ENCODE measurements at places on chromosomes 5 and 9. TPM values are rescaled to one million over a fixed set of nuclear protein-coding genes. Genes with fewer than 3 reads are reported as not detected.
A peak's percentile ranks its signal among the peaks of the same experiment; 100 is the strongest.

The EIF4E1B gene
- not detected for total RNA-seq

The SLC45A2 gene
- total RNA-seq: not detected

The GPR150 gene
- total RNA-seq: 0.45 TPM

The SLC46A2 gene
- not detected for total RNA-seq

The ABO gene
- total RNA-seq: not detected

The PCDH12 gene
- 0.61 TPM for total RNA-seq

The LECT2 gene
- not detected for total RNA-seq

The UBE2QL1 gene
- not detected for total RNA-seq

The PCDHGB3 gene
- total RNA-seq: 0.16 TPM

The SPOCK1 gene
- total RNA-seq: not detected

The ADRB2 gene
- total RNA-seq: 0.98 TPM

GRCh38 chr5:92409134-92409533, 1026.0 kb upstream of the ARRDC3 start:
- H3K27me3 ChIP-seq: no peaks in the 10 kb centered on the region
- H3K4me1 ChIP-seq: no peaks in the 10 kb centered on the region
- no peak overlapping the region for H3K4me3 ChIP-seq
- H3K27ac ChIP-seq: no peak overlapping the region
- no peak for DNase-seq

DNA sequence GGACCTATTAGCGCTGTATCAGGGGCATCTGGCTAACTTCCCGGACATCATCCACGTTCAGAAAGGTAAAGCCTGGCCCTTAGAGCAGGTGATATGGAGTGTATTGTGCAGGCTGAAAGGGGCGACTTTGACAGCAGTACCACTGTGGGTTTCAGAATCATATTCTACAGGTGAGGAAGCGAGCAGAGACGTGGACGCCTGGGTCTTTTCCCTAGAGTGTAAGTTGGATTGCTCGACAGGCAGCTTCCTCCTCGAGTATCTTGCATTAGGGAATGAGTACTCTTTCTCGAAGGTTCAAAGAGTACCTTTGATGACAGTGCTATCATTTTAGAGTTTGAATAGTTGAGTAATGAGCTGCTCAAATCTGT, 1.9 kb downstream of the SNX18 start:
- H3K27me3 ChIP-seq: no peaks in the 10 kb centered on the region
- peak overlapping the region; percentile 69 for H3K27ac ChIP-seq
- peaks cover 8% of the 10 kb centered on the region for H3K36me3 ChIP-seq

DNA sequence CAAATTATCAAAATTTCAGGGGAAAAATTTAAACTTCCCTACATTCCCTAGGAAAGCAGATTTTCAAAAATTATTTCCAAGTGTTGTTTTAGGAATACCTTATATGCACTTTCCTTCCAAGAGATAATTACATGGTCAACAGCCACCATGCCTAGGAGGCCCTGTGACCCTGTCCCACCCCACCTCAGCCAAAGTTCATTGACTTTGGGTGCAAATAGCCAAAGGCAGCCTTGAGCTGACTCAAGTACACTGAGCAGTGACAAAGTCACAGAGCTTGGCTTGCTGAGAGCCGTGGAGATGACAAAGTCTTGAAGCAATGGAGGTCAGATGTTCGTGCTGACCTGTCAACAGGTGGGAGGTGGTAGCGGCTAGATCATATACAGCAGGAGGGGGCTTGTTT, 24.3 kb upstream of the FBP1 start:
- peaks cover 2% of the 10 kb centered on the region for H3K27me3 ChIP-seq
- no peak for DNase-seq
- H3K36me3 ChIP-seq: no peaks in the 10 kb centered on the region
- no peak overlapping the region for H3K27ac ChIP-seq
- H3K4me3 ChIP-seq: no peak overlapping the region
- H3K4me1 ChIP-seq: no peaks in the 10 kb centered on the region

DNA sequence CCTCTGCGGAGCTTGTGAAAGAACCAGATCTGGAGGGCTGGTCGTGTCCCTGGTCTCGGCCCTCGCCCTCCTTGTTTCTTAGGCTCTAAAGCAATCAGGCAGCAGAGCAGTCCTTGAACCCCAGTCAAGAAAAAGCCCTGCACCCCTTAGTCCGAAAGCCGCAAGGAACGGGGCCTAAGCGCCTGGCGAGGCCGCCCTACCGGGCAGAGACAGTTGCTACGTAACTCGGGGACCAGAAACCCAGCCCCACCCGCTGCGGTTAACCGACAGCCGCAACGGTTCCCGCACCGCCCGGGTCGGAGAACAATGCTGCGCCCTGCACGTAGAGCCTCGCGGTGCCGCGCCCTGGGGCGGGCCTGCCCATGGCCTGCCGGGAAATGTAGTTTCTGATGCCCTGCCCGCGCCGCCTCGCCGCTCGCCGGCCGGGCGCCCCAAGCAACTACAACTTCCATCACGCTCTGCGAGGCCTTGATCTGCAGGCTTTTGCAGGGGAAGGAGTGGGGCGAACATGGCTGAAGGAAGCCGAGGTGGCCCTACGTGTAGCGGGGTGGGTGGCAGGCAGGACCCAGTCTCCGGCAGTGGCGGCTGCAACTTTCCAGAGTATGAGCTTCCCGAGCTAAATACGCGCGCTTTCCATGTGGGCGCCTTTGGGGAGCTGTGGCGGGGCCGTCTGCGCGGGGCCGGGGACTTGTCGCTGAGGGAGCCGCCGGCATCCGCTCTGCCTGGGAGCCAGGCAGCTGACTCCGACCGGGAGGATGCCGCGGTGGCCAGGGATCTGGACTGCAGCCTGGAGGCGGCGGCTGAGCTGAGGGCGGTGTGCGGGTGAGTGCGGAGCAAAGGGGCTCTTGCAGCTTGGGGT, at the start of gene SNAPC3:
Gene SNAPC3 (plus strand): TSS at position 505 of the 859 bp plus-strand sequence. CDS start 4 bp downstream, at position 509.
- peak within 1 kb of the TSS; percentile 89 for H3K27ac ChIP-seq
- H3K4me3 ChIP-seq: peak within 1 kb of the TSS; percentile 95
- no peaks in the 10 kb centered on the region for H3K27me3 ChIP-seq

- no peak overlapping the region for H3K4me3 ChIP-seq
- H3K27me3 ChIP-seq: no peaks in the 10 kb centered on the region
- no peak for DNase-seq
- no peak overlapping the region for H3K27ac ChIP-seq
- H3K4me1 ChIP-seq: no peaks in the 10 kb centered on the region
Measured at GRCh38 chr9:34145165-34145564, 18.7 kb upstream of the DCAF12 start.

- H3K27ac ChIP-seq: no peak overlapping the region
- no peaks in the 10 kb centered on the region for H3K27me3 ChIP-seq
- H3K36me3 ChIP-seq: no peaks in the 10 kb centered on the region
- H3K4me3 ChIP-seq: no peak overlapping the region
Measured at GRCh38 chr5:50646591-50646990, 19.8 kb upstream of the PARP8 start.

- no peak overlapping the region for H3K27ac ChIP-seq
- H3K36me3 ChIP-seq: no peaks in the 10 kb centered on the region
- H3K27me3 ChIP-seq: peaks cover 8% of the 10 kb centered on the region
- no peak for DNase-seq
- no peaks in the 10 kb centered on the region for H3K4me1 ChIP-seq
Measured at GRCh38 chr5:107704681-107705401, 34.1 kb upstream of the EFNA5 start.

DNA sequence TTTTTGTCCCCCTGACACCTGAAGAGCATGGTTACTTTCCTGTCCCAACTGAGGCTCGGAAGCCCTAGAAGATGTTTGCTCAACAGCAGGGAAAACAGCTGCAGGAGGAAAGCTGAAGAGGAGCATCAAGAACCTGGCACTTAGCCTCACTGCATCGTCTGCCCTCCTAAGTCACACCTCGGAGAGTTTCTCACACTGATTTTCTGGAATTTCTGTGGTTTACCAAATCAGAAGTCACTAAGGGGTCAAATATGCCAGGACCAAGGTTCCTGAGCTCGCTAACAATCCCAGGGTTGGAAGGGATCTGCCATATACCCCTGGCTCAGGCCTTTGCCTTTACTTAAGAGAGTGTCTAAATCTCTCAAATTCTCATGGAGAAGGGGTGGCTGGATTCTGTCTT, 5.3 kb downstream of the IL12B start:
- H3K27me3 ChIP-seq: peaks cover 5% of the 10 kb centered on the region
- H3K4me3 ChIP-seq: no peak overlapping the region
- no peak overlapping the region for H3K27ac ChIP-seq
- no peak for DNase-seq
- H3K36me3 ChIP-seq: no peaks in the 10 kb centered on the region
- H3K4me1 ChIP-seq: no peaks in the 10 kb centered on the region

- no peak overlapping the region for H3K4me3 ChIP-seq
- H3K4me1 ChIP-seq: no peaks in the 10 kb centered on the region
- H3K27me3 ChIP-seq: peaks cover 9% of the 10 kb centered on the region
- H3K36me3 ChIP-seq: no peaks in the 10 kb centered on the region
- DNase-seq: no peak
Measured at GRCh38 chr5:133478199-133478985, 133.9 kb downstream of the FSTL4 start.

GRCh38 chr9:102796244-102796643, 198.9 kb upstream of the CYLC2 start:
- no peak overlapping the region for H3K27ac ChIP-seq
- no peaks in the 10 kb centered on the region for H3K27me3 ChIP-seq
- H3K4me1 ChIP-seq: no peaks in the 10 kb centered on the region
- DNase-seq: no peak
- H3K36me3 ChIP-seq: no peaks in the 10 kb centered on the region
- no peak overlapping the region for H3K4me3 ChIP-seq

DNA sequence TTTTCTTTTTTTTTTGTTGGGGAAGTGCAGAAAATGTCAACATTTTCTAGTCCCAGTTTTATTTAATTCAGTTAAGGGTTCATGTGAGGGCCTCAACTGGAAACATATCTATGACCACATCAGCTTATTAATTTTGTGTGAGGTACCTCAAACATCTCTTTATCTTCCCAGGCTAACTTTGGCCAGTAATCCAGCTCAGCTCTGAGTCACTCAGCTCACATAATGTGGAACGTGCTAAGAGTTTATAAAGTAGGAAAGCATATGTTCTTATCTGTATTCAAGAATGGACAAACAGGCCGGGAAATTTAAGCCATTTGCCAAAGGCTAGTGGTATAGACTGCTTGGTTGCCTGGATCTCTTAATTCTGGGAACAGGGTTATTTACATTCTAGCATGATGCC, 118.4 kb downstream of the INSYN2B start:
- H3K4me3 ChIP-seq: no peak overlapping the region
- no peak overlapping the region for H3K27ac ChIP-seq
- no peak for DNase-seq

GRCh38 chr5:102777099-102777498, 22.0 kb downstream of the PAM start:
- H3K4me1 ChIP-seq: peaks cover 69% of the 10 kb centered on the region
- H3K36me3 ChIP-seq: peaks cover 23% of the 10 kb centered on the region
- no peak overlapping the region for H3K4me3 ChIP-seq

GRCh38 chr5:172229904-172230303, 35.9 kb downstream of the EFCAB9 start:
- H3K27ac ChIP-seq: peak overlapping the region; percentile 22
- peaks cover 21% of the 10 kb centered on the region for H3K4me1 ChIP-seq
- H3K4me3 ChIP-seq: no peak overlapping the region
- peaks cover 47% of the 10 kb centered on the region for H3K36me3 ChIP-seq
- DNase-seq: no peak

DNA sequence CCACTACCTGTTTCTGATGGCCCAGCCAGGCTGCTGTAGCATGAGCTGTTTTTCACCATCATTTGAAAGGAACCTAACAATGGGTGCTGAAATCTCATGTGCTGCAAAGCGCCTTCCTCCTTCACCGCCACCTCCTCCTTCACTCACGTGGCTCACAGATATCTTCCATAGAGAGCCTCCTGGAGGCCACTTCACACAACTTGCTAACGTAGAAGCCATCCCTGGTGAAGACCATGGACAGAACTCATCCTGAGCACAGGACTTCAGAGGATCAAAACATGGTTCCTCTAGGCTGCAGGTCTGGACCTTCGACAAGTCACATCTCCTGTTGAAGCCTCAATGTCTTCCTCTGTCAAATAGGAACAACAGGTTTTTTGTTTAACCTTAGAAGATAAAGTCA, 155.5 kb upstream of the RAD23B start:
- H3K4me3 ChIP-seq: no peak overlapping the region
- no peak for DNase-seq
- H3K4me1 ChIP-seq: no peaks in the 10 kb centered on the region

- DNase-seq: no peak
- no peak overlapping the region for H3K27ac ChIP-seq
- H3K27me3 ChIP-seq: no peaks in the 10 kb centered on the region
- H3K4me3 ChIP-seq: no peak overlapping the region
Measured at GRCh38 chr5:146860213-146860893, 18.2 kb downstream of the PPP2R2B start.

- peaks cover 53% of the 10 kb centered on the region for H3K27me3 ChIP-seq
- no peak within 1 kb of the TSS for H3K27ac ChIP-seq
- peaks cover 16% of the 10 kb centered on the region for H3K36me3 ChIP-seq
Measured at GRCh38 chr9:131545003-131545785, at the start of gene PRRT1B. TSS of gene PRRT1B (plus strand) at chr9:131545523. CDS start at chr9:131545616, 93 bp downstream.

DNA sequence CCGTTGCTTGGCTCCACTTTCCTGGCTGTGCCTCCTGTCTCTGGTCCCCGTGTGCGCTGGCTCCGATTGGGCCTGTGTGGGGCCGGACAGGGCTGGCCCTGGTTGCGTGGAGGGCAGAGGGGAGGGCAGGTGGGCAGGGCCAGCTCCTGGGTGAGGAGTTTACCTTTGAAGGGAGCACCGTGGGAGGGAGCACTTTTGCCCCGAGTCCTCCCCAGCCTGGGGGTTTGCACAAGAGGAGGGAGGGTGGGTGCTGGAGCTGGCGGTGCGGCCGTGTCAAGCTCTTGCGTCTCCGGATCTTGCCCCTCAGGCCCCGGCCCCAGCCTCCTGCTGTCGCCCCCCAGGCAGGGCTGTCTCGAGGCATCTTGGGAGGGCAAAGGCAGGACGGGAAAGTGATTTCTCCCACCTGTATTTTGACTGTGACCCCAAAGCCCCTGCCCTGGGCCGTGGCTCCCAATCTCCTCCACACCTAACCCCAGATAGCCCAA, 48.3 kb upstream of the EXOC3 start:
- H3K4me1 ChIP-seq: peaks cover 40% of the 10 kb centered on the region
- peak overlapping the region; percentile 62 for H3K4me3 ChIP-seq
- DNase-seq: no peak
- H3K27ac ChIP-seq: peak overlapping the region; percentile 72
- H3K36me3 ChIP-seq: peaks cover 29% of the 10 kb centered on the region

GRCh38 chr5:849651-850301, 1.0 kb downstream of the ZDHHC11 start:
- H3K4me1 ChIP-seq: peaks cover 8% of the 10 kb centered on the region
- no peak overlapping the region for H3K27ac ChIP-seq
- DNase-seq: no peak
- no peaks in the 10 kb centered on the region for H3K36me3 ChIP-seq
- H3K27me3 ChIP-seq: peaks cover 1% of the 10 kb centered on the region

DNA sequence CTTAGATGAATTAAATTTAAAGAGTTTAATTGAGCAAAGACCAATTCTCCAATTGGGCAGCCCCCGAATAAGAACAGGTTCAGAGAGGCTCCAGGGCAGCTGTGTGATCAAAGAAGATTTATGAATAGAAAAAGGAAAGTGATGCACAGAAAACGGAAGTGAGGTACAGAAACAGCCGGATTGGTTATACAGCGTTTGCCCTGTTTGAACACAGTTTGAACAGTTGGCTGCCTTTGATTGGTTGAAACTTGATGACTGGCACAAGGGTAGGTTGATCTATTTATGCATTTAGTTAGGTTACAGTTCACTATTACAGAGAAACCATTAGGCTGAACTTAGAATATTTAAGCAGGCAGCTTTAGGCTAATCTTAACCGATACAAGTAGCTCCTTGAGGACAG, 29.5 kb downstream of the NIM1K start:
- no peaks in the 10 kb centered on the region for H3K4me1 ChIP-seq
- no peak overlapping the region for H3K4me3 ChIP-seq
- no peak for DNase-seq
- no peak overlapping the region for H3K27ac ChIP-seq

- peak overlapping the region; percentile 73 for H3K4me3 ChIP-seq
- H3K27me3 ChIP-seq: no peaks in the 10 kb centered on the region
- peak overlapping the region; percentile 100 for H3K27ac ChIP-seq
- peaks cover 59% of the 10 kb centered on the region for H3K4me1 ChIP-seq
- H3K36me3 ChIP-seq: peaks cover 27% of the 10 kb centered on the region
- peak; percentile 94 for DNase-seq
Measured at GRCh38 chr5:10635257-10635866, 71.5 kb downstream of the ANKRD33B start.
